ENCODE measurements at places on chromosomes 6 and 20. TPM values are rescaled to one million over a fixed set of nuclear protein-coding genes. Genes with fewer than 3 reads are reported as not detected.

RAET1G gene
- not detected for total RNA-seq

DNA sequence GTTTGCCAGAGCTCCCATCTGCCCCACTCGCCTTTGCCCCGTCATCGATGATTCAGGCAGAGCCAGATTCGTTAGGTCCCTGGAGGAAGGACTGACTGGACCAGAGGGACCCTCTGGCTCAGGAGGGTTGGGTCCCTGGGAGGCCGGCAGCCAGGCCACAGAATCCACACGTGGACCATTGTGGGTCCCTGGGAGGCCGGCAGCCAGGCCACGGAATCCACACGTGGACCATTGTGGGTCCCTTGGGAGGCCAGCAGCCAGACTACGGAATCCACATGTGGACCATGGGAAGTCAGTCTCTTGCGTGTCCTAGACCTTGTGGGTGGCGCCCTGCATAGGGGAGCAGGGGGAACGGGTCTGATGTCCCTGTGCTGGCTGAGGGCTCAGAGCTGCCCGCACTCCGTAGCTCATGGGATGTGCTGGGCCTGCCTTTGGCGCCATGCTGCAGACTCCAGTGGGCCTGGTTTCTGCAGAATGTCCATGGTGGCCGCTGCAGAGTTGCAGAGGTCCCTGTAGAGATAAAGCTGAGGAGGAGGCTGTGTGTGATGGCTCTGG is 23.5 kb downstream of the UCKL1 start:
- H3K27me3 ChIP-seq: no peaks in the 10 kb centered on the region
- no peak overlapping the region for H3K4me3 ChIP-seq
- H3K27ac ChIP-seq: no peak overlapping the region
- peaks cover 45% of the 10 kb centered on the region for H3K36me3 ChIP-seq
- no peaks in the 10 kb centered on the region for H3K4me1 ChIP-seq
- no peak for DNase-seq

GRCh38 chr6:160277546-160277945 is 18.9 kb upstream of the SLC22A2 start:
- H3K27me3 ChIP-seq: peaks cover 4% of the 10 kb centered on the region
- no peak overlapping the region for H3K27ac ChIP-seq
- H3K4me3 ChIP-seq: no peak overlapping the region
- H3K36me3 ChIP-seq: no peaks in the 10 kb centered on the region

DNA sequence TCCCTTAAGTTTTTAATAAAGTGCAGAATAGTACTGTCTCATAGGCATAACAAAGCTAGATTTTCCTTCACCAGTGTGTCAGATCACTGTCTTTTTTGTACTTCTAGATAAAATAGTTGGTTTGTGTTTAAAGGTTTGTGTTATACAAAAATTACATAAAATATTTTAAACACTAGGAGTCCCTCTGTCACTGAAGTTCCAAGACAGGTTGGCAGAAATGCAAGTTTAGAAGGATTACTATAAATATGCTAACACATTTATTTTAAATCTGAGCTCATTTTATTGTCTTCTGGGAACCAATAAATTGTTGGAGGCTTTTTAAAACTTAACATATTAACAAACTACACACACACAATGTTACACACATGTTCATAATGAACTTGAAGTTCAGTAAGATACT is 30.8 kb upstream of the RUNX2 start:
- H3K36me3 ChIP-seq: peaks cover 10% of the 10 kb centered on the region
- H3K4me1 ChIP-seq: peaks cover 45% of the 10 kb centered on the region
- no peaks in the 10 kb centered on the region for H3K27me3 ChIP-seq
- H3K27ac ChIP-seq: no peak overlapping the region
- no peak for DNase-seq

GRCh38 chr6:120274547-120274946 is 925.0 kb upstream of the MAN1A1 start:
- no peaks in the 10 kb centered on the region for H3K4me1 ChIP-seq
- H3K4me3 ChIP-seq: no peak overlapping the region
- DNase-seq: no peak
- no peaks in the 10 kb centered on the region for H3K36me3 ChIP-seq
- H3K27me3 ChIP-seq: no peaks in the 10 kb centered on the region

- no peak overlapping the region for H3K27ac ChIP-seq
- H3K4me1 ChIP-seq: no peaks in the 10 kb centered on the region
- DNase-seq: no peak
- H3K27me3 ChIP-seq: no peaks in the 10 kb centered on the region
- H3K36me3 ChIP-seq: peaks cover 35% of the 10 kb centered on the region
- H3K4me3 ChIP-seq: no peak overlapping the region
Observed at GRCh38 chr20:13580707-13581106, 58.0 kb downstream of the TASP1 start.

GRCh38 chr6:26473429-26473757 is 15.6 kb downstream of the BTN2A1 start:
- no peak for DNase-seq
- H3K36me3 ChIP-seq: peaks cover 32% of the 10 kb centered on the region
- peaks cover 38% of the 10 kb centered on the region for H3K4me1 ChIP-seq
- peak overlapping the region; percentile 100 for H3K4me3 ChIP-seq
- peak overlapping the region; percentile 100 for H3K27ac ChIP-seq
